Psoas muscle (tissue), 8 donors: ENCODE measurements at places on chromosomes 4 and X. TPM values are rescaled to one million over a fixed set of nuclear protein-coding genes. Genes with fewer than 3 reads are reported as not detected.

ENPP6 gene
- 0.79 TPM for total RNA-seq

PAGE4 gene
- 0.81 TPM for total RNA-seq

DNA sequence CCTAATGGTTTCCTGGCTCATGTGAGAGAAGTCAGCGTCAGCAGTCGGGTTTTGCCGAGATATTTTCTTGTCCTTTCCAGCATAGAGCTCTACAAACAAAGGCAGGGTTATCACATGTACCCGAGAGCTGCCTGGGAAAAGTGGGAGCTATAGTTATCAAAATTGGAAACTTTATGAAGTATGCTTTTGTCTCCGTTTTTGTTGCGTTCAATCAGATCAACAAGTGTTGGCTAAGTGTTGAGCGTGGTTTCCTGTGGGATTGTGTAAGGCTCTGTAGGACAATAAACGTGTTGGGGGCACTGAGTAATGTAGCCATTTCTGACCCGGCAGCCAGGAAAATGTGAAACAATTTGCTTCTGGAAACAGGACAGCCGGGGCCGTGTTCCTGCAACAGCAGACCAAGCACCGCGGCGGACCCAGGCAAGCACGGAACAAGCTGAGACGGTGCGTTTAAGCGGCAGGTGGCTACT is at the start of gene BMX:
Gene BMX, plus strand, starts transcription at position 311 of the 470 bp plus-strand sequence. CDS start 7,547 bp downstream, outside the sequence.
- peak; percentile 23 for DNase-seq

DNA sequence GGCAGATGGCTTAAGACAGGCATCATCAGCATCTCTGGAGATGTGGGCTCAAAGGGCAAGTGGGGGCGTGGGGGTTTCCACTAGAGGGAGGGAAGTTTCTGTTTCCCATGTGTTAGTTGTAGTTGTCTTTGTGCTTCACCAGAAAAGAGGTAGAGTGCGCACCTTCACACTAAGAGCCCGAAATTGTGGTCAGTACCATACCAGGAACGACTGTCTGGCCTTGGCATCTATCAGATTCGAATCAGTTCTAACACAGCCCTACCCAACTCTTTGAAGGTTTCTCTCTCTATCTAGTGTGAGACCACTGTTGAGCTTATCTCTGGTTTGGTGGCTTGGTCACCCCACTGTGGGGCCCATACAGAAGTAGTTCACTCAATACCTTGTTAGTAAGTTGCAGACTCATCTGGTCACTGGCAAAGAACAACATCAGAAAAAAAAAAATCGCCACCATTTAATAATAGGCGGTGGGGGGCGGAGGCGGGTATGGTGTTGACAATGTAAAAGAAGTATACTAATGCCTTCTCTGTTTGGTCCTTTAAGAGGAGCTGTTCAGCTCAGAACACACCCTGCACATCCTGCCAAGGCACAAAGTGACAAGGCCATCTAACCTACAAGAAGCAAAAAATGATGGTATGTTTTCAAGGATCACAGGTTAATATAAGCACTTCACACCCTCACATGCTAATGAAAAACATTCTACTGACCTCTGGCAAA is 71.1 kb downstream of the NYX start:
- DNase-seq, result no peak

- DNase-seq, result no peak
Measured at GRCh38 chrX:99384594-99385374, 1025.3 kb downstream of the PCDH19 start.

DNA sequence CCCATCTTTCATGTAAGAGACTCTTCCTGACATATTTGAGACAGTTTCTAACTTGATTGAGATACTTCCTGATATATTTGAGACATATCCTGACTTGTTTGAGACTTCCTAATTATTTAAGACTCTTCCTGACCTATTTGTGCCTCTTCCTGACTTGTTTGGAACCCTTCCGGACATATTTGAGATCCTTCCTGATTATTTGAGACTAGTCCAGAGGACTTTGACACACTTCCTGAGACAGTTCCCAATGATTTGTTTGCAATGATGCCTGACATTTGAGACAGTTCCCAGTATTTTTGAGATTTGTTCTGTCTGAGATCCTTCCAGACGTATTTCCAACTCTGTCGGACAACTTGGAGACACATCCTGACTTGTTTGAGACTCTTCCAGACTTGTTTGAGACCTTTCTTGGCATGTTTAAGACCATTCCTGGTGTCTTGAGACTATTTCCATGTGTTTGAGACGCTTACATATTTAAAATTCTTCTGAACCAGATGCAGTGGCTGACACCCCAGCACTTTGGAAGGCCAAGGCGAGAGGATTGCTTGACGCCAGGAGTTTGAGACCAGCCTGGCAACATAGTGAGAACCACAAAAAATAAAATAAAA is 118.9 kb upstream of the USP9X start:
- no peak for DNase-seq

GRCh38 chrX:115192244-115192700 is 3.1 kb downstream of the RBMXL3 start:
- DNase-seq, result peak; percentile 13

- DNase-seq, result no peak
Measured at GRCh38 chr4:17494258-17495190, 17.4 kb downstream of the QDPR start.

ZC4H2 gene
- 3.6 TPM for total RNA-seq

HERC5 gene
- total RNA-seq, result 2.8 TPM

FOXR2 gene
- not detected for total RNA-seq

- DNase-seq, result no peak
Measured at GRCh38 chr4:130071746-130072145, 975.8 kb downstream of the C4orf33 start.

- DNase-seq, result no peak
Measured at GRCh38 chr4:88054901-88055300, 47.5 kb downstream of the PKD2 start.

GRCh38 chrX:9955506-9955905 is 11.7 kb upstream of the CLDN34 start:
- DNase-seq, result no peak

PF4V1 gene
- total RNA-seq, result not detected

ODAM gene
- not detected for total RNA-seq

UTP3 gene
- 18.1 TPM for total RNA-seq

GRCh38 chrX:66635360-66635759 is 3.5 kb downstream of the EDA2R start:
- DNase-seq, result no peak

DNA sequence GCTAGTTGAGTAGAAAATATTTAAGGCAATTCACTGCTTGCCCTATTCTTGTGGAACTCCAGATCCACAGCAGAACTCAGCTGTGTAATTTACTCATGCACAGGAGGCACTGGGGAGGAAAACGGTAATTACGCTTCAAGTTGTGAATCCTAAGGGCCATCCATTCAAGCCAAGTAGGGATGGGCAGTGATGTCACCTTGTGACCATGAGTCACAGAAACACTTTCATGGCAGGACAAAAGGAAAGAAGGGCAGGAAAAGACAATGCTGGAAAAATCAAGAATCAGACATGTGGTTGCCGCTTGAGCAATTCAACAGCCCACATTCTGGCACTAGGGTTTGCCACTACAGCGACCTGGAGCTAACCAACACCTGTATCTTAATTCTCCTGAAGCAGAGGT is 1.4 kb downstream of the PAQR3 start:
- DNase-seq, result no peak

GRCh38 chr4:102399021-102399420 is 53.7 kb upstream of the SLC39A8 start:
- no peak for DNase-seq
